ENCODE measurements at places on chromosomes 11 and 22.

GRCh38 chr11:12258451-12258850 lies 118.9 kb upstream of the PARVA start:
- no peak for DNase-seq

DNA sequence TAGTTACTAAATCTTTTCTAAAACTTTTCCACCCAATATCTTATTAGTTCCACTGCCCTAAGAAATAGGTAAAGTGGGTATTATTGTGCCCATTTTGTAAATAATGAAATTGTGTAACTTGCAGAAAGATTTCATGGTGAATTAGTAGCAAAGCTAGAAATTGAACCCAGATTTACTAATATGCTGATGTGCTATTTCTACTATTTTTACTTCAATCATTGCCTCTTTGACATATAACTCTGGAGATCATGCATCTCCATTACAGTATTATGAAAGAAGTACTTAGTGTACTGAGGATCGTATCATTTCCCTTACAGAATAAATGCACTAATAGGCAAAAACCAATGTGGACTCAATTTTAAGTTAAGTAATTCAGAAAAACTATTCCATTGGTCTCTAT lies 119.0 kb downstream of the CSTPP1 start:
- no peak for DNase-seq

DNA sequence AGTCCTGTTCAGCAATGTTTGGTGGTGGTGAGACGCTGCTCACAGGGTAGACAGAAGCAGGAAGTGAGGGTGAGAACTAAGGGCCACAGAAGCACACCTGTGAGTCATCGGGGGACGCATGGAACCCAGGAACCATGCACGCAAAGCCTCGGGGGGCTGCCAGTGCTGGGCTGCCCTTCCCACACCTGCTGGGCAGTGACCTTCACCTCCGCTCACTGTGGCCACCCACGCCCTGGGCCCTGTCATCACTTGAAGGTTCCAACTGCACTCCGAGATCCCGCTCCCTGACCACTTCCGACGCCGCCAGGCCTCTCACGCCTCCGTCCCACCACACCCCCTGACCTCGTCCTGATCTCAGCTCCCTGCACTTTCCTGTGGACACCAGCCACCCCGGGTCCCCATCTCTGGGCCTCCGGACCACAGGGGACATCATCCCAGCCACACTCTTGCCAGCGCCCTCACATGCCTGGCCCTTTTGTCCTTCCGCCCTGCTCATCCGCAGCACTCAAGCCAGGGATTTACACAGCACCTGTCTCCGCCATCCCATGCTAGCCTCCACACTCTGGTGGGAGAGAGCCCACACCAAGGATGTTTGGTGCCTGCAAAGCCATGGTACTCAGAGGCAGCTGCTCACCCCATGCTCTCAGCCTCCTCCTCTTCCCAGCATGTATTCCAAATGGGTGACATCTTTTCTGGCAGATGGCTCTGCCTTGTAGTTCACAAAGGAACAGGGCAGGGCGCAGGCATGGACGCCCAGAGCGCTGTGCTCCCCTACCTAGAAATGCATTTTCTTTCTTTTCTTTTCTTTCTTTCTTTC lies 23.1 kb upstream of the ATXN10 start:
- DNase-seq = peak; percentile 45

DNA sequence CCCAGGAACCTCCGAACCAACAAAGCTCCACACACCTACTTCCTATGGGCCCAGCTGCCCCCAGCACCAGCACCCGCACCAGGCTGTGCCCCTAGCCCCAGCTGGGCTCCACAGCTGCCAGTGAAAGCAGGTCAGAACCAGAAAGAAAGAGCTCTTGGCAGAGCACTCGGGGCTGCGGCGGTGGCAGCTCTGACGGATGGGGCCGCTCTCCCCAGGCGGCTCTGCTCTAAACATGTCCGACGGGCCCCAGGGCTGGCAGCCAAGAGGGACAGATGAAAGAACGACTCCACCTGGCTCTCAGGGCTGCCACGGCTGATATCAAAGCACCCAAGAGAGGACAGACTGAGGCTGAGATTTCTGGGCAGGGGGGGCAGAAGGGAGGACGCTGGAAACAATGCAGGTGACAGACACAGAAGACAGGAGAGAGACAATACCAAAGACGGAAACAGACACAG lies 25.7 kb downstream of the LRFN4 start:
- DNase-seq = no peak

All from activated CD8-positive, alpha-beta memory T cell treated with anti-CD3 and anti-CD28 coated beads, Interleukin-2, amount 10 ng/mL, durations not matched to agents 7 days and 5 days (primary cell).